DMS79 (cell line): ENCODE measurements at places on chromosomes 11 and 22.

- no peak for DNase-seq
These were observed 8.0 kb upstream of the FIBIN start for GRCh38 chr11:26985943-26986342.

DNA sequence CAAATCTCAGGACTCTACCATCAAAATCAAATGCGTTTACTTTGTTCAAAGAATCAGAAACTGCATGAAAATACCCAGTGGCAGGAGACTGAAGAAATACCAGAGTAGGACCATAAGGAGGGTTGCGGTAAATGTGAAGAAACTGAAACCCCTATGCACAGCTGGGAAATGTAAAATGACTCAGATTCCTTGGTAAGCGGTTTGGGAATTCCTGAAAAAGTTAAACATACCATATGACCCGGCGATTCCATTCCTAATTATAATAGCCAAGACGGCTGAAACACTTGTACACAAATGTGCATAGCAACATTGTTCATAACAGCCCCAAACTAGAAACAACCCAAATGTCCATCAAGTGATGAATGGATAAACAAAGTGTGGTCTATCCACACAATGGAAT, 114.1 kb upstream of the GRAMD1B start:
- DNase-seq: no peak

DNA sequence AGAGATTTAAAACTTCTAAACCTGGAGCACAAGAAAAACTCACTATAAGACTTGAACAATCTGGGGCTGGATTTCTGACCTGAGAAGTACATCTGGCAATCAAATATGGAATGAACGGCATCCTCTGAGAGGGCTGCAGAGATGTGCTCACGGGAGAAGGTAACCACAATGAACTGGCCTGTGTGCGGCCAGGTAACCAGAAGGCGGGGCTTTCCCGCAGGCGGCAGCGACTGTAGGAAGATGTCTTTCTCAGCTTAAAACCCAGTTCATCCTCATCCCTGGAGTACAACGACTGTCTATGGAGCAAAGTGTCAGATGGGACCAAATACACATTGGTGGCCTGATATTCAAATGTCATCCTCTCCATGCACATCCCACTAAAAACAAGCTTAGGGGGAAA, 24.5 kb downstream of the MICAL3 start:
- no peak for DNase-seq

DNA sequence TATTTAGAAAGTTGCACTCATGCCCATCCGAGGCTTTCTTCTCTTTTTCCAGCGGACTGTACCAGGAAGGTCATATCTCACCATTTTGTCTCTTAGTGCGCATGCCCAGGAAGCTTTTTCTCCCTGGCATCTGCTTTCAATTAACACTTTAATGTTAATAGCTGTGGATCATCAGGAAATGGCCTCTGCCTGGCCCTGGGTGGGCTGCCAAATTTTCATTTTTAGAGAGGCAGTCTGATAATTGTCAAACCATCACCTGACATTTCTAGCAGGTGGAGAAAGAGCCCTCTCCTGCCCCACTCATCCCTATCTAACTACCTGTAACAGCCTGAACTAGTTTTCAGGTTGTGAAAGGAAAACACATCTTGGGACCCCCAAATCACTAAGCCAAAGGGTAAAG, 257.4 kb upstream of the LRRC4C start:
- no peak for DNase-seq

GRCh38 chr11:134847083-134847715, 435.2 kb upstream of the B3GAT1 start:
- DNase-seq: no peak

- DNase-seq: no peak
These were observed 23.2 kb downstream of the FADS2 start for GRCh38 chr11:61851113-61851899.

DNA sequence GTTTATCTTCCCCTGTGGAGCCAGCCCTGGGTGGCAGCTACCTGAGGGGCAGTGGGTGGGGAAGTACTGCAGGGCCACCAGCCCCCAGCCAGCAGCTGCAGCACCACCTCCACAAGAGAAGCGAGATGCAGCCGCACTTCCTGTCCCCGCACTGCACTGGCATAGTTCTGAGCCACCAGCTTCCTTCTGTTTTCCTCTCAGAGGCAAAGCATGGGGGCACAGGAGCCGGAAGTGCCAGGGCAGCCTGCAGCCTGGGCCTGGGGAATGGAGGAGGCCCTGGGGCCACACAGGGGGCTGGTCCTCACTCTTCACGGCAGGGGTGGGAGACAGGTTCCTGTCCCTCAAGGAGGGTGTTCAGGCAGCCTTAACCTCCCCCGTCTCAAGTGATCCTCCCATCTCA, 11.9 kb upstream of the SH3BP1 start:
- no peak for DNase-seq

DNA sequence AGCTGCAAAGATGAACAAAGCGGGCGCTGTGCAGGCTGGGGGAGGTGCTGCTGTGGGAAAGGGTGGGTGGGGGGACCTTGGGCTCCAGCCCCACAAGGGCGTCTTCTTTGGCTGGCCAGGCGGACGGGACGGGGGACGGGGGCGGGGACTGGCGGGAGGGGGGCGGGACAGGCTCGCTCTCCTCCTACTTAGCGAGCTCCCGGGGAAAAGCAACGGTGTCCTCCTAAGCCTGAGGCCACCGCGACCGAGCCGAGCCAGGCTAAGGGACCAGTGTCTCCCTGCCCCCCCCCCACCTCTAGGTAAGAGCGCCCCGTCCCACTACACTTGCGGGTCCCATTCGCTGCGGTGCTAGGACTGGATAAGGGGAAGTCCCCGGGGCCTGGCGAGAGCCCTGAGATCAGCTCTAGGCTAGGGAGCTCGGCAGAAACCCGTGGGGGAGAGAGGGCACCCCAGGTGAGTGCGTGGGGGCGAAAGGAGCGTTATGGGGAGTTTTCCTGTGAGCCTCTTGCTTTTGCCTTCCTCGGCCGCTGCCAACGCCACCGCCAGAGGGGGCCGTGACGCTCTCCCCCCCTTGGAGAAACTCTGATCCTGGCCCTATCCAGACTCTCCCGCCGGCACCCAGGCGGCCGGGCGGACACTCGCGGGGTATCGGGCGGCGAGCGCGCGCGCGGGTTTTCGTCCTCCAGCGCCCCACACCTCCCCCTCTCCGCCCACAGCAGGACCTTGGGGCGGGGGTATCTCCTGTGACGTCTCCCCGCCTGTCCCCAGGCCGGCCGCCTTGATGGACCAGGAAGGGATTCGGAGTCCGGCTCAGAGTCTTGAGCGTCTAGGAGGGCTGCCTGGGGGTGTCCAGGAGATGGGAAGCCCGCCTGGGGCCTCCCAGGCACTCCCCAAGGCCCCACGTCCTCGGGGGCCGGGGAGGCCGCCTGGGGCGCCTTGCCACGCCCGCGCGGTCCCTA, at the start of gene PHLDB1:
Gene PHLDB1 (plus strand): TSS at position 215 of the 959 bp plus-strand sequence. CDS start 6,222 bp downstream, outside the sequence.
- DNase-seq: peak; percentile 54

GRCh38 chr11:34844463-34845112, 71.6 kb downstream of the APIP start:
- no peak for DNase-seq

- DNase-seq: no peak
These were observed 203.4 kb downstream of the KIF18A start for GRCh38 chr11:27904358-27905055.

GRCh38 chr11:100602716-100603115, 84.4 kb upstream of the ARHGAP42 start:
- DNase-seq: no peak

GRCh38 chr11:34266090-34266912, 91.5 kb downstream of the ABTB2 start:
- DNase-seq: no peak

- DNase-seq: no peak
These were observed 88.5 kb upstream of the FIBIN start for GRCh38 chr11:26905368-26905767.

GRCh38 chr11:78392854-78393253, 24.8 kb downstream of the GAB2 start:
- no peak for DNase-seq

- DNase-seq: no peak
These were observed 581 bp upstream of the EIF3L start for GRCh38 chr22:37848587-37849088.

DNA sequence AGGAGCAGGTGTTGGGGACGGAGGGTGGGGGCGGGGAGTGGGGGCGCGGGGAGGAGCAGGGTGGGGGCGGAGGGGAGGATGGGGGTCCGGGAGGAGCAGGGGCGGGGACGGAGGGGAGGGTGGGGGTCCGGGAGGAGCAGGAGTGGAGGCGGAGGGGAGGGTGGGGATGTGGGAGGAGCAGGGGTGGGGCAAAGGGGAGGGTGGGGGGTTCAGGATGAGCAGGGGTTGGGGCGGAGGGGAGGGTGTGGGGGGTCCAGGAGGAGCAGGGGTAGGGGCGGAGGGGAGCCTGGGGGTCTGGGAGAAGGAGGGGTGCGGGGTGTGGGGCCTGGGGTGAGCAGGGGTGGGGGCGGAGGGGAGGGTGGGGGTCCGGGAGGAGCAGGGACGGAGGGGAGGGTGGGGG, 17.1 kb downstream of the CRELD2 start:
- no peak for DNase-seq

DNA sequence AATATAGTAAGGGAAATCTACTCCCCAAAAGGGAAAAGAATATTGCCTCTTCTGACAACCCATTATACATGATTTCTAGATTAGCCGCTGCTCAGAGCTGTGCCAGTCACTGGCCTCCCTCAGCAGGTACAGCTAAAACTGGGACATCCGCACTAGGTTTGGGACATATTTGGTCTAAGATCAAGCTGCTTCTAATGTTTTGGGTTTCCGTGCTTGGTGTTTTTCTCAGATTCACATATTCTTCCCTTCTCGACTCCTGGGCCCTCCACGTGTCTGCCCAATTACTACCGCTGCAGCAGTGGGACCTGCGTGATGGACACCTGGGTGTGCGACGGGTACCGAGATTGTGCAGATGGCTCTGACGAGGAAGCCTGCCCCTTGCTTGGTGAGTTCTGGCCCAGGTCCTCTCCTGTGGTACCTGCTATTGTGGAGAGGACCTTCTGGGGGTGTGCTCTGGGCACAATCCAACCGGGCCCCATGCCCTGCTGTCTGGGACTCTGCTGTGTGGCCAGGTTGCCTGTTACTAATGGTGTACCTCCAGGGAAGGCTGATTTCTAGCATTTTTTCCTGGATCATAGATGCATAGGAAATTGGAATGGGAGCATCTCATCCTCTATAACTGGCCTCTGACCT, 138.1 kb upstream of the SORL1-AS1 start:
- no peak for DNase-seq

DNA sequence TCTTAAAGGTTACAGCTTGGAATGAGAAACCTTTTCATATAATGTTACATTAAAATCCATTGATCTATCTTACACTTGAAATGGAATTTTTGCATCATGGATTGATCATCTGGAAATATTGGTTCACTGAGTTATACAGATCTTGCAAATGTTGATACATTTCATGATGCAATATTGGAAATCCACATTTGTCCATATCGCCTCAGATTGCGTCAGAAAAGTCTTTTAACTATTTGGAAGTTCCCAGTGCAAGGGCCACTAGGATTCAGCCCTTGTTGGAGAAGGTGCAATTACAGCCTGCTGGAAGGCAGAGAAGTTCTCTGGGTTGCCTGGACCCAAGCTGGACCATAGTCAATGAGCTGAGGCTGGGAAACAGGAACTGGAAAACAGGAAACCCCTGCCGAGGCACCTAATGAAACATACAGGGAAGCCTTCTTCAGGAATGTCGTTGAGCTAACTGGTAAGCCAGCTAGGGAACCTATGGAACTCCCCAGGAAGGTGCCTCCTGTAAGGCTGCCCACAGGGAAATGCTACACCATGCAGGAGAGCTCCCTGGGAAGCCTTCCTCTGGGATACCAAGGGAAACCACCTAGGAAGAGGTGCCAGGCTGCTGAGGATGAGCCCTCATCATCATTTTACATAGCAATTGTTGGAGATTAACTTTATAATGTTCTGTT, 600.4 kb upstream of the CADM1 start:
- no peak for DNase-seq

- no peak for DNase-seq
These were observed 105.5 kb downstream of the FAT3 start for GRCh38 chr11:92330114-92330513.

- DNase-seq: no peak
These were observed 88.4 kb downstream of the ANO3 start for GRCh38 chr11:26420331-26420730.
